Hematopoietic multipotent progenitor cell treated with erythropoietin and hydrocortisone succinate and interleukin-3 and kit ligand, for 8 days (in vitro differentiated cells): ENCODE measurements at places on chromosomes 1 and 21.

GRCh38 chr21:42193131-42193671 is 25.7 kb upstream of the ABCG1 start:
- DNase-seq: no peak

GRCh38 chr1:200767321-200767720 is 28.6 kb downstream of the CAMSAP2 start:
- DNase-seq: no peak

GRCh38 chr21:44530221-44530902 is 9.6 kb downstream of the KRTAP10-1 start:
- DNase-seq: no peak

- DNase-seq: peak; percentile 13
Measured at GRCh38 chr1:187383366-187383765, 554.6 kb downstream of the PLA2G4A start.

DNA sequence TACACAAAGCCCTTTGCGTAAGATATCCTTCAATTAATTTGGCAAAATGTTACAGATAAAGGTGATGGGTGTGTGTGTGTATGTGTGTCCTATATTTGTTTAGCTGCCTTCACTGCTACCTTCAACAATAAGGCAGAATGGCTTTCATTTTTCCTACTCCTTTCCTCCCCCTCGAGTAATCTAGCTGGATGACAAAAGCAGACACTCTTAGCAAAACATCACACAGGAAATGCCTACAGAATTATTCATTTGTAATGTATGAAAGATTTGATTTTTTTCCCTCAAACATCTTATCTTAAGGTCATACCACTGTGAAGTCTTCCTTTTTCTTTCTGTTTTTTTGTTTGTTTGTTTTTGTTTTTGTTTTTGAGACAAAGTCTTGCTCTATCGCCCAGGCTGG is 10.6 kb downstream of the PTPN22 start:
- DNase-seq: no peak

- DNase-seq: no peak
Measured at GRCh38 chr1:91948501-91949355, 473 bp upstream of the BRDT start.

GRCh38 chr1:68270951-68271350 is 38.6 kb upstream of the WLS start:
- DNase-seq: no peak

DNA sequence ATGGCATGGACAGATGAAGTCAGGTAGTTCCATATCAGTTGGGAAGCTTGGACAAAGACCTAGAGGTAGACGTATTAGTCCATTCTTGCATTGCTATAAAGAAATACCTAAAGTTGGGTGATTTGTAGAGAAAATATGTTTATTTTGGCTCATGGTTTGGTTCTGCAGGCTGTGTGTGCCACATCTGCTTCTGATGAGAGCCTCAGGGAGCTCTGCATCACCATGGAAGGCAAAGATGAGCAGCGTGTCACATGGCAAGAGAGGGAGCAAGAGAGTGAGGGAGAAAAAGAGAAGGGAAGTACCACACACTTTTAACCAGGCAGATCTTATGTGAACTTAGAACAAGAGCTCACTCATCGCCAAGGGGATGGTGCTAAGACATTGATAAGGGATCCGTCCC is 9.0 kb downstream of the TSACC start:
- no peak for DNase-seq

GRCh38 chr1:226625326-226625725 is 76.8 kb downstream of the STUM start:
- no peak for DNase-seq

DNA sequence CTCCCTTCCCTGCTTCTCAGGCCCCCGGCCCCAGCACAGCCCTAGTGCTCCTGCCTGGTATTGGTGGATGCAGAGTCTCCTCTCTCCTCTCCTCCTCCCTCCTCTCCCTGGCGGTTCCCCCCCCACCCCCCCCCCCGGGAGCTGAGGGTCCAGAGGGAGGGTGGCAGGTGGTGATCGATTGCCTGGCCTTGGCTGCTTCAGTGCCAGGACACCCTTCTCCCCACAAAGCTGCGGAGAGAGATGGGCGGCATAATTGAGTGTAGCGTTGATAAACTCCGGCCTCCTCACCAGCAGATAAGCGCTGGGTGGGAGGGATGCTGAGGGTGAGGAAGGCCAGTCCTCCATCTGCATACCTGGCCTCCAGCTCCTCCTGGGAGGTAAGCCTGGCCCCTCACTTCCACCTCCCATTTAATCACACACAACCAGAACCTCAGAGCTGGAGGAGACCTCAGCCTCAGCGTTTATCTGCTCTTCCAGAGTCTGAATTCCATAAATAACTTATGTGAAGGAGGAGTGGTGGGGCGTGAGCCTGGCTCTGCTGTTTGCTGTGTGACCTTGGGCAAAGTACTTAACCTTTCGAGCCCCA is 60.8 kb downstream of the LRRN2 start:
- no peak for DNase-seq

GRCh38 chr1:116461723-116462122 is 88.7 kb downstream of the ATP1A1 start:
- no peak for DNase-seq

DNA sequence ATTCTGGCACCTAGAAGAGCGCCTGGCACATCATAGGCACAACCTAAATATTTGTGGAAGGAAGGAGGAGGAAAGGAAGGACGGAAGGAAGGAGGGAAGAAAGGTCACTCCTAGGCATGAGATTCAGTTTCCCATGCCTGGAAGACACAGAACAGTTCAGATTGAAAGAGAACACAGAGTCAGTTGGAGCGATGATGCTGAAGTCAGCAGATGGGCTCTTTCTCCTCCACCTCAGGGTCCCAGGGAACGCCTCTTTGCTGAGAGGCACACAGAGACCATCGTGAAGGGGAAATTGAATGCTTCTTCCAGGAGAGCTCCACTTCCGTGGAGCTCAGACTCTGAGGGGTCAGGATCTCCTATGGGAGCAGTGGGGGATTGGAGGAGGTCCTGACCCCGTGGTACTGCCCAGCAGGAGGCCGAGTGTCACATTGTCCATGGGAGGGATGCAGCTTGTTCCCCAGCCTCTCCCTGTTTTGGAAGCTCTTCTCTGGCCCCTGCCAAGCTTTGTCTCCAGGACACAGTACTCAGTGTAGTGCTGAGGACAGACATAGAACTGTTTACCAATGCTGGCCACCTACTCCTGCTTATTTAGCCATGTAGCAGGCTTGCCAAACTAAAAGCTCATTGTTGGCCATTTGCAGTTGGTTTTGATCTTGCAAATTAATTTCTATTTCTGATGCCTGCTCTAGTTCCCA is 2.4 kb downstream of the MYBPHL start:
- no peak for DNase-seq
